ENCODE measurements at places on chromosomes 4 and X. TPM values are rescaled to one million over a fixed set of nuclear protein-coding genes. Genes with fewer than 3 reads are reported as not detected.

The NLRP2B gene
- not detected for total RNA-seq

The CENPE gene
- 8.1 TPM for total RNA-seq

The CCKAR gene
- not detected for total RNA-seq

The DRD5 gene
- not detected for total RNA-seq

The PPP1R3F gene
- 5.7 TPM for total RNA-seq

- no peak for DNase-seq
Measured at GRCh38 chrX:138853936-138854335, 142.4 kb upstream of the FGF13 start.

DNA sequence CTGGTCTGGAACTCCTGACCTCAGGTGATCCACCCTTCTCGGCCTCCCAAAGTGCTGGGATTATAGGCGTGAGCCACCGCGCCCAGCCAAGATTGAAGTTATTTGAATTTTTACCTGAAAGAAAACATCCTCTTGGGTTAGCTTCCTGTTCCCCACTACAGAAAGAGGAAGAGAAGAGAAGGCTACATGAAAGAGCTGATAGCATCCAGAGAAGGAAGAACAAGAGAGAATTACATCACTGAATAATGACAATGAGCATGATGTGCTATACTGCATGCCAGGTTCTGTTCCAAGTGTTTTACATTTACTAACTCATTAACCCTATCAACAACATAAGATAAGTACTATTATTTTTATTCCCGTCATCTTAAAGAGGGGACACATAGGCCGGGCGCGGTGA lies 11.5 kb upstream of the TBC1D1 start:
- DNase-seq = no peak

GRCh38 chr4:8326206-8326605 lies 56.7 kb downstream of the HTRA3 start:
- no peak for DNase-seq

- DNase-seq = no peak
Measured at GRCh38 chr4:5927747-5928146, 34.9 kb upstream of the CRMP1 start.

DNA sequence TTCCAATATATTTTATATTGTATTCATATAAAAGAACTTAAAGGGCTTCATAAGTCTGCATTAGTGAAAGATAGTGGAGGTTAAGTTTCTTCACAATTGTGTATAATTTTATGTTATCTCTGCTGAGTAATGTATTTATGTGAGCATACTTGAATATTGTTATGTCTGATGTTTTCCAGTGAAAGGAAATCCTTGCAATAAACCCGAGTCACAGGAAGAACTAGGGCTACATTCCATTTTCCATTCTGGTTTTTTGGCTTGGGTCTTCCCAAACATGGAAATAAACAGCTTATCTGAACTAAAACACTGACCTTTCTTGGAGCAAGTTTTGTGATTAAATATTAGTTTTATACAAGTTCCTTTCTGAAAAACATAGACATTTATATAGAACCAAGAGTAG lies 231.3 kb upstream of the GPRIN3 start:
- DNase-seq = no peak

DNA sequence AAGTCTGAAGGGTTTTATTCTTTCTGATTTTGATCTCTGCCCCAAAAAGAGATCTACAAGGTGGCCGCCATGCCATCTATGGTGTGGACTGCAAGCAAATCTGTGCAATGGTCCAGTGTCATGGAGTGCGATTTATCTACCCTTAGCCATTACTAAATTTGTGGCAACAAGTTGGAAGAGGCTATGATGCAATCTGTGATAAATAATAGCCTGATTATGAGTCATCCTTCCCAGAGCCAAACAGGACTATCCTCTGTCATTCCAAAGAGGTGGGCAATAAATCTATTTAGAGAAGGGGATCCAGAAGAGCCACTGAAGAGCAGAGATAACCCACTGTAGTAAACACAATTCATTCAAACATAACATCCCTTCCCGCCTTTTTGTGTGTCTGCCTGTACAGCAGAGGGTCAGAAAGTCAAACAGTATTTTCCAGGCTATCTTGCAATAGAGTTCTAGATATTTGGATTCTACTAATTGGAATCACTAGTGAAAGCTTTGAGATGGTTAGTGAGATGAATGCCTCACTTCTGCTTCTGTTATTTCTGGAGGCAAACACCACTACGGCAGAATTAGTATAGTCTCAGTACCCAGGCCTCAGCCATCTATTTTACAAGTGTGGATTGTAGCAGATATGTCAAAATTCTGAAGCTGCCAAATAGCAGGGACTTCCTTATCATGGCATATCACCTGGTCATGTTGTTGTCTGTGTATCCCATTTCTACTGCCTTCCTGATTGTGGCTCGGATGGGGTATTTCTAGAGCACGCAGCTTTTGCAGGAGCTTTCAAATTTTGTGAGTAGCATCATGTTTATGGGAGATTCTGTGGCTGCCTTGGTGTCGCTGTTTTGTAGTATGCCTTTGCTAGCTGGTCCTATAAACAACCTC lies 192.0 kb downstream of the SMIM20 start:
- DNase-seq = no peak

All from glomerular endothelial cell (primary cell).